ENCODE measurements at places on chromosomes 3 and 15.

DNA sequence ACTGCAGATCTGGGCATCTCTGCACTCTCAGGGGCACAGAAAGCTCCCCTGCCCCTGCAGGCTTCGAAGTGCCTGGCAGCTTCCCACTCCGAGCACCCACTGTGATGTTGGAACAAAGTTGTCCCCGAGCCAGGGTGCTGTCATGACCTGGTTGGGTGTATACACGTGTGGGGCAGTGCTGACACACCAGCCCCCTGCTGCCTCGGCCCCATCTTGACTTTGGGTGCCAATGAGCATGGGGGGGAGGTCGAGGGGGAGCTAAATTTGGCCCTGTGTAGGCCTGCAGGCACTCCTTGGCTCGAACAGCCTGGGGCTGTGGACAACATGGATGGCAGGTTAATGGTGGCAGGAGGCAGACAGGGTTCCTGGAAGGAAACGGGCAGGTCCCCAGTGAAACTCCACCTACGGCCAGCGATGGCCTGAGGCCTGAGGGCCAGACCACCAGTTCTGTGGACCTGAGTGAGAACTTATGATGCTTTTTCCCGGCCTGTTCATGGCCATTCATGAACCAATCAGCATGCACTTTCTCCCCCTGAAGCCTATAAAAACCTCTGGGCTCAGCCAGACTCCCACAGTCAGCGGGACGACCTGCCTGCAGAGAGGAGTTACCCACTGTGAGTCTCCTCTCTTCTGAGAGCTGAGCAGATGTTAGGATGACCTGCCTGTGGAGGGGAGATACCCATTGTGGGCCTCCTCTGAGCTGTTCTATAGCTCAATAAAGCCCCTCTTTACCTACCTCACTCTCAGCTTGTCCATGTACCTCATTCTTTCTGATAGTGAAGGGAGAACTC lies 1029.1 kb upstream of the GBE1 start:
- DNase-seq = no peak

DNA sequence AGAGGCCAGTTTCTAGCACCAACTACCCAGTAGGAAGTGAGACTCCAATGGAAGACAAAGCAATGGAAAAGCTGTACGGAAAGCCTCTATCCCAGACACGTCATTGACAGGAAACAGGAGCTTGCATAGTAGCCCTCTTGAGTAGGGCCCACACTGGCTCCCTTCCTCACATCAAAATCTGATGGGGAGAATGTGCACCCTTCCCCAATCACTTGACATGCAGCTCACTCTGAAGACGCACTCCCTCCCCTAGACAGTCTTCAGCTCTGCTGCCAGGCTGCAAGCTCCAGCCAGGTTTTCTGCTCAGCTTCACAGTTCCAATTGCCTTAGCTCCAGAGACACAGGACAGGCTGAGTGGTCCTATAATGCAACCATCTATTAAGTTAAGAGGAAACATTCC lies 567.8 kb downstream of the EPHB1 start:
- DNase-seq = no peak

DNA sequence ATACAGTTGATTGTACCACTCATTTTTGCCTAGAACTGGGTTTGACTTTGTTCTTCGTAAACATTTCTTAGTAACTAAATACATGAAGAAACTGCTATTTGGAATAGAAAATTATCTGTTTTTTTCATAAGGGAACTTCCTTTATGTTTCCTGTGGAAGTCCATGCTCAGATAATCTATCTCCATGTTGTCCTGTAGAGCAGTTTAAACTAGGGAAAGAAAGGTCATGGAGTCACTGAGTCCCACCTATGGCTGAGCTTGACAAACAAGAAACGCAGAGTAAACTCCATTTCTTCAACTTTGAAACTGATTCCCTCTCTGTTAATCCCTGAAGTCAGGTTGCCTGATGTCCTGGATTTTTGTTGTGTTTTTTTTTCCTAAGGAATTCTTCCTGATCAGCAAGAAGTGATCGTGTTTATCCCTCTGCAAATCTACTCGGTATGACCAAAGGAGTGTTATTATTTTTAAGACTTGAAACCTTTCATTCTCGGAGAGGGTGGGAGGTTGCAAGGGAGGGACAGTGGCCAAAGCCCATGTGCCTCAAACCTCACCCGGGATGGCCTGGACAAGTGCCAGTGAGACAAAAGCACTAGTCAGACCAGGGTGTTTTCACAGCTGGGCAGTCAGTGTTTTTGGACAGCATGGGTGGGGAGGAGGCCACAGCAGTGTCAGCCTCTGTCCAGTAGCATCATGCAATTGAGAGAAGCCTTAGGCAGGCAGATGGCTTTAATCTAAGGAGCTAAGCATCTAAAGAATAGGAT lies 129.8 kb upstream of the PHLDB2 start:
- DNase-seq = no peak

DNA sequence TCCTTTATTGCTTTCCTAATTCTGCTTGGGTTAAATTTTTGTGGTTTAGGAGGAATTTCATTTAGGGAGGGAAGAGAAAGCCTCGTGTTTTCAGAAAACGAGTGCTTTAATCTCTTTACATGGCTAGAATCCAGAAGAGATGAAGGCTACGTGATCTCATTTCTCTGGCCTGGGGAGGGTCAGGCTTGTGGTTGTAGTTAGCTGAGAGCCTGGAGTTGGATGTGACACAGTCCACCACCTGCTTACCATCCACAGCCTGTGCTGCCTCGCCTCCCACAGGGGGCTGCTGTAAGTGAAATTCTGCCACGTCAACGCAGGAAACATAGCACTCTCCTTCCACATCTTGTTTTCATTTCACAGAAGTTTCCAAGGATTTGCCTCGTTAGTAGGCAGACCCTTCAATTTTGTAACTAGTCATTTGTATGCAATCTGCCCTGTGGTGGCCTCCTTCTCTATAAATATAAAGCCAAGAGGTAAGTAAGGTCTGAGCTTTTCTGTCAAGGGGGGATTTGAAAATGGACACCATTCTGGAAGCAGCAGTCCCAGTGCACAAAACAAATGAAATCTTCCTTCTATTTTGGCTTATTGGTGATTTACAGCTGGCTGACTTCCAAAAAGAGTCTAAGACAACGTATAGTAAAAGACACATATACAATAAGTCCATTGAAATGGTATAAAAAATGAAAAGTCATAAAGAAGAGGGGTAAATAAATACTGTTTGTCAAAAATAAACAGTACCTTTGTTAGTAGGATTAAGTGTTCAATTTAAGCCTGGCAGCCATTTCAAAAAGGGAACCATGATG lies 3.4 kb downstream of the GXYLT2 start:
- DNase-seq = no peak

GRCh38 chr3:58884453-58884852 lies 165.4 kb downstream of the CFAP20DC start:
- DNase-seq = no peak

DNA sequence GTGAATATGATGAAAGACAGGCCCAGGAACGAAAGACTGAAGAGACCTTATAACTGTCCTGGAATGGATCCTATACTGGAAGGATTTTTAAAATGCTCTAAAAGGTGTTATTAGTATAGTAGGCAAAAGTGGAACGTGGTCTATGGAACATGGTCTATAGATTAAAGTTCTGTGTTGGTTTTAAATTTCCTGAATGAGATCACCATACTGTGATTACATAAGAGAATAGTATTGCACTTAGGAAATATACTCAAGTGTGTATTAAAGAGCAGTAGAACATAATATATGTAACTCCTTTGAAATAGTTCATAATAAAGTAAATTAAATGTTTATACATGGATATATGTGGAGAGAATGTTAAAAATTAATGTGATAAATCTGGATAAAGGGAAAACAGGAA lies 68.2 kb downstream of the SPRED1 start:
- no peak for DNase-seq

DNA sequence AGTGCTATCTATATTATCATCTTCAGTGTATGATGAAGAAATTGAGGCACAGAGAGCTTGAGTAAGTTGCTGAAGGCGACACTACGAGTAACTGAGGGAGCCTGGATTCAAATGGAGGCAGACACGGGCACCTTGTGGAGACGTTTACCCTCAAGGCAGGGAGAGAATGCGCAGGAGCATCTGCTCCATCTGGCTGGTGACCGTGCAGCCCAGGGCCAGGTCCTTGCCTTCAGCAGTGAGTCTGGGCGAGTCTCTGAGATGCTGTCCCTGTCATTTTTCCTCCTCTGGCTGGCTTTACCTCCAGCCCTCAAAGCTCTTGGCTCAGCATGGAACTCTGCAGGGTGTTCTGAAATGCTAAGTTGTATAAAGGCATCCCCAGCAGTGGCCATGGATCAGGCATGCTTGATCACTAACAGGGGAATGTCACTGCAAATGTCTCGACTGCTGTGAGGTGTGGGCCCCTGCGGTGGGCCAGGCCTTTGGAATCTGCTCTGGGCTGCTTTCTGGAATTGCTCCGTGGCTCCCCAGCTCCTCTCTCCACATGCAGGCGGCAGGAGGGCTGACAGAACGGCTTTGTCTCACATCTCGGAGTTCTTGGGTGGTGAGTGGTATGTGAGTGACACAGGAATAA lies 19.7 kb downstream of the SPSB4 start:
- DNase-seq = no peak

GRCh38 chr3:107315141-107315540 lies 62.1 kb upstream of the CCDC54 start:
- no peak for DNase-seq

GRCh38 chr3:27415202-27415601 lies 46.0 kb upstream of the NEK10 start:
- no peak for DNase-seq

GRCh38 chr15:35448294-35448693 lies 97.7 kb downstream of the DPH6 start:
- DNase-seq = no peak

GRCh38 chr3:62255758-62256157 lies 117.6 kb downstream of the FEZF2 start:
- no peak for DNase-seq

GRCh38 chr3:195154793-195155535 lies 116.0 kb downstream of the XXYLT1 start:
- DNase-seq = no peak

DNA sequence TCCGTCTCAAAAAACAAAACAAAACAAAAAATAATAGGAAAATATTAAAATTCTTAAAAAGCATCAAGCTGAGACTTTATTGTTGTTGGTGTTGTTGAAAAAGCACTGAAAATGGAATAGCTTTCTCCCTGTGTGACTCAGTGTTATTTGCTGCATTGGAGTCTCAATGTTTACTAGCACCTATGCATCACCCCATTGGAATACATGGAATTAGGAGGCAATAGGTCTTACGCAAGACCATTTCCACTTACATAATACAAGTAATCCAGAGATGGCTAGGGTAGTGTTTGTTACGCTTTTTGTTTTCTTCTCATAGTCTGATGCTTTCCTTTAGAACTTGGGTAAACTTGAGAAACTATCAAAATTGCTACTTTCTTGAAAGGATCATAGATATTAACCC lies 15.2 kb downstream of the GXYLT2 start:
- no peak for DNase-seq

DNA sequence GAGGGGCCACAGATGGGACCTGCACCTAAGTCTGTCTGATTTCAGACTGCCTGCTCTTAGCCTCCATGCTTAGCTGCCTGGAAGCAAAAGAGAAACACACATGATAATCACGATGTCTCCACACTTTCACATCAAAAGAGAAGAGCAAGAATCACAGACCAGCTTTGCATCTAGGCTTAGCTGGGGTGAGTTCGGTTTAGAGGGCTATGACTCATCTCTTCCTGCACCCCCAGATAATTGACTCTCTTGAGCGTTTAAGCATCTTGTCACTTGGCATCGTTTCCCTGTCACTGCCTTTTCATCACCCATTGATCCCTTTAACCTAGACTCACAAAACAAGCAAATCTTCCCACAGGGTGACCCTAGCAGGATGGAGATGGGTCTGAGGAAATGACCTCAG lies 124.0 kb downstream of the NTRK3 start:
- no peak for DNase-seq

DNA sequence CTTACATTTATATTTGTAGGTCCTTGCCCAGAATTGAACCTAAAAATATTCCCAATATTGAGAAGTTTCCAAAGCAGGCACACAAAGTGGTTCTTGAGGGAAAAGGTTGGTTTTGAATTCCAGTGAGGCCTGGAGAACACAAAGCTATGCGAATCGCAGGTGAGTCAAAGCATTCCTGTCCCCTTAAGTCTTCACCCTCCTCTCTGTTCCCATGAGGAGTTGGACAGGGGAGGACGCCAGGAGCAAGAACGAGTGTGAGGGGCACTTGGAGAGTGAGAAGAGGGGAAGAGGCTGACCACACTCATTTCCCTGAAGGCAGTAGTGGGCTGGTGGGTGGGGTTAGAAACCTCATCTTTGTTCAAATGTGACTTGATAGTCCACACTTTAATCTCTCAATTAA lies 185.8 kb upstream of the EOMES start:
- DNase-seq = no peak

DNA sequence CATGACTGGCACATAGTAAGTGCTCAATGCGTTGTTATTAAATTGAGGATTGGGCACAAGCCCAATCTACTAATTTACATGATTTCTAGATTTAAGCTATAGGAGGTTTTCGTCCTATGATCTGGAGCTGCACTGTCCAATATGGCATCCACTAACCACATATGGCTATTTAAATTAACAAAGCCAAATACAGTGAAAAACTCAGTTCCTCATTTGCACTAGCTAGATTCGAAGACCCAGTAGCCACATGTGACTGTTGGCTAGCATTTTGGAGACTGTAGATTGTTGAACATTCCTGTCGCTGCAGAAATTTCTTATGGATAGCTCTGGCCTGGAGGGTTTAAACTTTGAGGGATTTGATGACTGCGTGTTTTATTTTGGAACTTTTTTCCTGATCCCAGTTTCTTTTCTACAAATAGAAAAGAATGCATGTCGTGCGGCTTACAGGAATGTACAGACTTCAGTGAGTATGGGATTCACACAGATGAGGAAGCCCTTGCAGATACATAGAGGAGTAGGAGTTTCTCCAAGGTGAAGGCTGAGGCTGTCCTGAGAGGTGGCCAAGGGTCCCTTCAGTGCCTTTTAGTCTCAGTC lies 82.8 kb downstream of the SLCO3A1 start:
- no peak for DNase-seq

DNA sequence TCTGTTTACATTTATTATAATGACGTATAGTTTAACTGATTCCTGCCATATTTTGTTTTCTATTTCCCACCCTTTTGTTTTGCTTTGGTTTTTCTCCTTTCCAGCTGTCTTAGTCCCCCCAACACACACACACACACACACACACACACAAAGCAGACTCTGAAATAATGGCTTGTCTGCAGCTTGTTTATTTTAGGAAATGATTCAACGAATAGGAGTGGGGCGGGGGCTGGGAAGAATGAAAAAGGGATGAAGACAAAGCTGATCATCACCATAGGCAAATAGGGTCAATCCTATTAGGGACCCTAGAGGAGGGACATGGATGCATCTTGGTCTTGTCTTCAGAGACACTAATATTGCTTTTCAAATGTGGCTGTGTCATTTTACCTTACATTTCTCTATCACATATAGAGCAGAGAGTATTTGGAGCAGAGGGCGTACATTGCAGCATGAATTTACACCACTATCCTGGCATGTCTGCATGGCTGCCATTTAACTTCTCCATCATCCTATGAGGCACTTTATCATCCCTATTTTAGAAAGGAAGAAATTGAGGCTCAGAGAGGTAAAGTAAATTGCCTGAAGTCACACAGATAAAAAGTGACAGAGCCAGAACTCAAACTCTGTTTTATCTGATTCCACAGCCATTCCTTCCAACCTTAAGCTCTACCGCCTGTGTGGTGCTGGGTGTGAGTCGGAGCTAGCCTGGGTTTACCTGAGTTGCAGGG lies 147.2 kb upstream of the TPM1 start:
- no peak for DNase-seq

- DNase-seq = no peak
These were observed 61.3 kb downstream of the UBE2E2 start for GRCh38 chr3:23264413-23264812.
